ENCODE measurements at places on chromosomes 5 and 9.

DNA sequence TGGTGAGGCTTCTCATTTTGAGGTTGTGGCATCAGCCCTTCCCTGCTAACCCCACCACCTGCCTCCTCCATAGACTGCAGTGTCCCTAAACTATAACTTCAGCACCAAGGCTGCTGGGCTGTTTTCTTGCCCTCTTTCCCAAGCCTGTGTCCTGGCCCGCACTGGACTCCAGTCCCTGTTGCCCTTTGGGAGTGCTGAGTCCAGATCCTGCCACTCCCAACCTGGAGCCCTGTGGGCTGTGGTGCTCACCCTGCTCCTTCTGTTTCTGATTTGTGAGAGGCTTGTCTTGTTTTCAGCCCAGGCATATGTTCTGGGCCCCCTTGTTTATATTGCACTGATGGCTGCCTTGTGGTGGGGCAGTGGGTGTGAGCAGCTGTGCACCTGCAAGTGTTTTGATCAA is 39.7 kb upstream of the RNU6ATAC start:
- no peak for DNase-seq

DNA sequence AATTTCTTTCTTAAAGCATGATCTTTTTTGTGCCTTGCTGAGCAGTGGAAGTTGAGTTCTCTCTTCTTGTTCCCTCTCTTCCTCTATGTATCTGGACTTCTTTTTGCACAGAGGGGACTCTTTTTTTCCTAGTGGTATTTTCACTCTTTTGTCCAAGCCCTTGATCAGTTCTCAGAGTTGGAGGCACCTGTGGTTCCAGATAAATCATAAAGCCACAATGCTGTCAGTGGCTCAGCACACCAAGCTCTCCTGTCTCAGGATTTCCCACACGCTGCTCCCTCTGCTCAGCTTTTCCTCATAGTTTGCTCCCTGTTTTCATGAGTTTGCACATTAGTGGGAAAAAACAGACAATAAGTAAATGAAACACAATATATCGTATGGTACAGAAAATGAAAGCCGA is 110.3 kb upstream of the ZNF608 start:
- DNase-seq, result no peak

GRCh38 chr5:83965441-83965840 is 244.8 kb upstream of the HAPLN1 start:
- DNase-seq, result no peak

DNA sequence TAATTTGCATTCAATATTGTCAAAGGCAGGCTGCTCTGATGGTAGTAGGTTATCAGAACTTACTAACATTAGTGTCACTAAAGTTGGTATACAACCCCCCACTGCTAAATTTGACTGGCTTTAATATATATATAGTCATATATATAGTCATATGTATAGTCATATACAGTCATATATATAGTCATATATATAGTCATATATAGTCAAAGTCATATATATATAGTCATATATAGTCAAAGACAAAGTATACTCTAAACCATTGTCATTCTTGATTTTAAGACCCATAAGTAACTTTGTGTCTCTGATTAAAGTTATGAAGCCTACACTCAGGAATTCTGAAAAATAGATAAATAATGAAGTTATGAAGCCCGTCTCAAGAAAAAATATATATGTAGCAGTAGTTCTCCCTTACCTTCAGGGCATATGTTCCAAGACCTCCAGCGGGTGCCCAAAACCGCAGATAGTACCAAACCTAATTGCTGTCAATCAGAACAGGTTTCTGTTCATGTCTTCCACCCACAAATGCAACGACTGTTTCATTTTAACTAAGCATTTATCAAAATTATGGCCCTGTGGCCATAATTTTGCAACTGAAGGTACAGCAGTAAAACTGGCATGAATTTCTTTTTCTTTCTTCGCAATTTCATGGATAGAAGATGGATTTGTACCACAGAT is 40.1 kb downstream of the TRPM6 start:
- DNase-seq, result no peak

DNA sequence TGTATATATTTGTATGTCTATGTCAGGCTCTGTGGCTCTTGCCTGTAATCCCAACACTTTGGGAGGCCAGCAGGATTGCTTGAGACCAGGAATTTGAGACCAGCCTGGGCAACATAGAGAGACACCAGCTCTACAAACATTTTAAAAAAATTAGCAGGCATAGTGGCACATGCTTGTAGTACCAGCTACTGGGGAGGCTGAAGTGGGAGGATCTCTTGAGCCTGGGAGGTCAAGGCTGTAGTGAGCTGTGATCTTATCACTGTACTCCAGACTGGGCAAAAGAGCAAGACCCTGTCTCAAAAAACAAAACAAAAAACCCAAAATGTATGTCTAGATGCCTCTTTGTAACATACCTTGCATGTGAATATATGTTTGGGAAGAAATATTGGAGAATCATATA is 15.8 kb downstream of the ARRDC3 start:
- no peak for DNase-seq

GRCh38 chr9:138049085-138049778 is 171.7 kb downstream of the CACNA1B start:
- DNase-seq, result no peak

GRCh38 chr5:114957384-114957783 is 212.3 kb downstream of the TRIM36 start:
- no peak for DNase-seq

GRCh38 chr9:117677572-117677971 is 26.6 kb upstream of the TLR4 start:
- no peak for DNase-seq

GRCh38 chr9:17509151-17509550 is 69.7 kb upstream of the SH3GL2 start:
- peak; percentile 58 for DNase-seq
